ENCODE measurements at places on chromosomes 6 and 20.

- H3K27ac ChIP-seq: no peak overlapping the region
- no peak overlapping the region for H3K4me3 ChIP-seq
- no peaks in the 10 kb centered on the region for H3K36me3 ChIP-seq
- H3K4me1 ChIP-seq: no peaks in the 10 kb centered on the region
- DNase-seq: no peak
Observed at GRCh38 chr20:51831866-51832265, 29.5 kb upstream of the SALL4 start.

GRCh38 chr6:113219783-113220182, 637.4 kb upstream of the MARCKS start:
- H3K4me1 ChIP-seq: no peaks in the 10 kb centered on the region
- no peaks in the 10 kb centered on the region for H3K27me3 ChIP-seq
- H3K36me3 ChIP-seq: no peaks in the 10 kb centered on the region
- no peak for DNase-seq
- no peak overlapping the region for H3K4me3 ChIP-seq

- H3K4me3 ChIP-seq: no peak overlapping the region
- H3K27me3 ChIP-seq: no peaks in the 10 kb centered on the region
- H3K4me1 ChIP-seq: no peaks in the 10 kb centered on the region
- H3K36me3 ChIP-seq: no peaks in the 10 kb centered on the region
- H3K27ac ChIP-seq: no peak overlapping the region
Observed at GRCh38 chr20:15022921-15023320, 685.5 kb upstream of the FLRT3 start.

DNA sequence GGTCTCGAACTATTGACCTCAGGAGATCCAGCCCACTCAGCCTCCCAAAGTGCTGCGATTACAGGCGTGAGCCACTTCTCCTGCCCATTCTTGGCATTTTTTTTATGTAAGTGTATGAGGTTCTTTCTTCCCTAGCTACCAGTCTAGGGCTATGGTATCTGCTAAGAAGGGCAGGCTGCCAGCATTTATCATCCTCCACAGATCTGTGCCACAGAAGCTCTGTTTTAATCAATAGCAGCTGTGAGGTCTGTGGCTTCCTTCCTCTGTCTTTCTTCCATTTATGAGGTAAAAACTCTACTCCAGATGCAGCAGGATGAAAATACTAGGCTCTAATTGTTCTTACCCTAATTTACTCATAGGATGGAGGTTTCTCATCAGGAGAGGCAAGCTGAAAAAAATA, 1382.4 kb upstream of the ADGRB3 start:
- H3K4me3 ChIP-seq: no peak overlapping the region
- H3K27ac ChIP-seq: no peak overlapping the region
- H3K36me3 ChIP-seq: no peaks in the 10 kb centered on the region
- no peaks in the 10 kb centered on the region for H3K4me1 ChIP-seq
- no peaks in the 10 kb centered on the region for H3K27me3 ChIP-seq

DNA sequence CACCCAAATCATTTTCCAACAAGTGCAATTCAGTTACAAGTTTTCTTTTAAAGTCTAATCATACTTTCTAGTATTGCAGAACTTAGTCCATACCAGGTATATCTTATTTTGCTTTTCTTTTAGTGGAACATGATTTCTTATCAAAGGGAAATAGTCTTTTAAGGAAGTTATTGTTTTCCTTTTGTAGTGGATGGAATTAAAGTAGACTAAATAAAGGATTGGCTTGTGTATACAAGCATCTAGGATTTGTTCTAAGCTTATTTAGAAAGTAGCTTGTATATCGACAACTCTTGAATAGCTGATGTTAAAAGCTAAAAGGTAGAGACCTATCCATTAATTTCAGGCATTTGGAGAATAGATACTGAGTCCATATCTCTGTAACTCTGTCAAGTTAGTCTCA, 14.8 kb downstream of the DCBLD1 start:
- H3K27me3 ChIP-seq: no peaks in the 10 kb centered on the region
- DNase-seq: no peak
- peak overlapping the region; percentile 50 for H3K27ac ChIP-seq
- no peak overlapping the region for H3K4me3 ChIP-seq
- H3K36me3 ChIP-seq: no peaks in the 10 kb centered on the region
- H3K4me1 ChIP-seq: peaks cover 36% of the 10 kb centered on the region

GRCh38 chr6:14876778-14877613, 368.9 kb upstream of the JARID2 start:
- H3K4me3 ChIP-seq: no peak overlapping the region
- H3K27ac ChIP-seq: peak overlapping the region; percentile 70
- no peak for DNase-seq
- H3K4me1 ChIP-seq: peaks cover 37% of the 10 kb centered on the region
- no peaks in the 10 kb centered on the region for H3K36me3 ChIP-seq
- no peaks in the 10 kb centered on the region for H3K27me3 ChIP-seq

- peak overlapping the region; percentile 85 for H3K4me3 ChIP-seq
- peak overlapping the region; percentile 47 for H3K27ac ChIP-seq
- DNase-seq: no peak
- no peaks in the 10 kb centered on the region for H3K36me3 ChIP-seq
- no peaks in the 10 kb centered on the region for H3K27me3 ChIP-seq
Observed at GRCh38 chr6:107115695-107116327, 496 bp upstream of the BEND3 start.

- no peak overlapping the region for H3K27ac ChIP-seq
- H3K4me1 ChIP-seq: no peaks in the 10 kb centered on the region
- H3K4me3 ChIP-seq: no peak overlapping the region
- no peak for DNase-seq
- no peaks in the 10 kb centered on the region for H3K27me3 ChIP-seq
Observed at GRCh38 chr6:13233106-13233505, 95.2 kb downstream of the TBC1D7 start.

DNA sequence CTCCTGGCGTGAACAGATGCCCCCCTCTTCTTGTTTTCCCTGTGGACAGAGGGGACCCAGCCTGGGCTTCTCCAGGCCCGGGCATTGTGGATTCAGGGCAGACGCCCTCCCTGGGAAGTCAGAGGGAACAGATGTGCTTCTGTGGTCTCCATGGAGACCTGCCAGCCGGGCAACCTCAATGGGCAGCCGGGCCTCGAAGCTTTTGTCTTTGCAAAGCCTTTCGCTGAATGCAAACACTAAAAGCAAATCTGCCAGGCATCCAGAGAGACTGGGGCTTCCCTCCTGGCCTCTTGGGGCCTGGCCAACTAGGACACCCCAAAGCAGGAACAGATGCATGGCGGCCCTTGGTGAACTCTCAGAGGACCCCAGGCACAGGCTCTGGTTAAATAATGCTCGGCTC, 370.0 kb upstream of the SULF2 start:
- no peaks in the 10 kb centered on the region for H3K4me1 ChIP-seq
- no peak overlapping the region for H3K4me3 ChIP-seq
- no peaks in the 10 kb centered on the region for H3K36me3 ChIP-seq
- no peaks in the 10 kb centered on the region for H3K27me3 ChIP-seq

DNA sequence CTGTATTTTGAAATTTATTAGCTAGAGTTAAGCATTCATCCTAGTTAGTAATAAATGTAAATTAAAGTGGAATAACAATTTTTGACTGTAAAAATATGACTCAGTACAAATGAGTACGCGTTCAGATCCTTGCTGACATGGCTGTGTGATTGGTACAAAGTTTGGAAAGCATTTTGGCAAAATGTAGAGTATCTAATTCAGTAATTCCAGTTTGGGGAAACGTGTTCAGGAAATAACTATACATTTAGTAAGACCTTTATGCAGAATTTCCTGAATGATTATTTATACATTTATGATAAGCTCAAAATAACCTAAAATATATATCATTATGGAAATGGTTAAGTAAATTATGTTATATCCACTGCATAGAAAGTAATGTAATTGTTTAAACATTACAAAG, 8.0 kb downstream of the VTA1 start:
- no peak overlapping the region for H3K27ac ChIP-seq
- no peaks in the 10 kb centered on the region for H3K36me3 ChIP-seq
- no peaks in the 10 kb centered on the region for H3K4me1 ChIP-seq

- no peak overlapping the region for H3K4me3 ChIP-seq
- H3K4me1 ChIP-seq: no peaks in the 10 kb centered on the region
- H3K27ac ChIP-seq: no peak overlapping the region
Observed at GRCh38 chr6:155041741-155042279, 46.7 kb downstream of the TIAM2 start.

DNA sequence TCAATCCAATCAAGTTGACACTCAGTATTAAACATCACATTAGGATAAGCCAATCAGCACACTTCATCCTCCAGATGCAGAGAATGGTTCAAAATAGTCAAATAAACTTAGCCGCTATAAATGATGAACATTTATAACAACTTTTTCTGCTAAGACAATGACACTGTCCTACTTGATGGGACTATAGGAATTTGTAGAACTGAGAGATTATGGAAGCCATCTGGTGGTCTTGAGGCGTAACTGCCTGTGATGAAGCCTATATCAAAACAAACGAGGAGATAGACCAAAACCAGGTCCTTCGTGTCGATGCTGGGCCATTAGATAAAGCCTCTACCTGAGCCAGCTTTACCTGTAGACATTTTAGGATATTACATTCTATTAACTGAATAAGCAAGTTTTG, 631.1 kb downstream of the COL12A1 start:
- no peaks in the 10 kb centered on the region for H3K27me3 ChIP-seq
- no peak overlapping the region for H3K4me3 ChIP-seq
- no peaks in the 10 kb centered on the region for H3K36me3 ChIP-seq
- no peaks in the 10 kb centered on the region for H3K4me1 ChIP-seq
- H3K27ac ChIP-seq: no peak overlapping the region
- no peak for DNase-seq

DNA sequence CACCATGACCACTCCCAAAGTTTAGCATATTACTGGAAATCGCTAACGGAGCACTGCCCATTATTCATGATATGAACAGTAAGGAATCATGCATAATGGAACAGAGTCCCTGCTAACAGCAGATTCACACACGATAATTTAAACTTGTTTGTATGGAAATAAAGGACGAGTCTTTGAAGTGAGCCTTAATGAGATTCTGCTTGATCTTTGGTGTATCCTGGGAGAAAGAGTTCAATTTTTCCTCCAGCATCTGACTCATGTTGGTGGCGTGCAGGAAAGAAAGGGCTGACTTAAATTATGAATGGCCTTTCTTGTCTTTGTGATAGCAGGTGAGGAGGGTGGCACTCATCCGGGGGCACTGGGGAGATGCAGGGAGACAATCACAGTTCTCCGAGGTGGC, 194.6 kb downstream of the ZNF217 start:
- no peak overlapping the region for H3K4me3 ChIP-seq
- DNase-seq: no peak
- no peaks in the 10 kb centered on the region for H3K4me1 ChIP-seq
- no peaks in the 10 kb centered on the region for H3K27me3 ChIP-seq
- H3K36me3 ChIP-seq: no peaks in the 10 kb centered on the region

DNA sequence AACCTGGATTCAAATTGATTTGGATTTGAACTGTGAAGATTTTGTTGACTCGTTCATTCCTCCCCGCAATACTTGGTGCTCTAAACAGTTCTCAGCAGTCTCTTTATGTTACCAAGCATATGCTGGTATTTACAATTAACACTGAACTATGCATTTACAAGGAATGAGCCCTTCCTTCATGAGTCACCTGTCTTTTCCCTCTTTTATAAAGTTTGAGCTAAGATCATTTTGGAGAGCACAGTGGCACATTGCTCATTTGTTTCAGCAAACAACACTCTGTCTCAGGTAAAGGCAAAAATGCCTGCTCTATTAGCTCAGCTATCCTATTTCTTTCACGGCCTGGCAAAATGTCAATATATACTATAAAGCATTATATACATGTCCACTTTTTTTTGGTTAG, 285.4 kb downstream of the PHACTR1 start:
- peaks cover 3% of the 10 kb centered on the region for H3K27me3 ChIP-seq
- no peaks in the 10 kb centered on the region for H3K4me1 ChIP-seq
- DNase-seq: no peak
- no peak overlapping the region for H3K4me3 ChIP-seq
- H3K36me3 ChIP-seq: no peaks in the 10 kb centered on the region

- no peaks in the 10 kb centered on the region for H3K4me1 ChIP-seq
- peak overlapping the region; percentile 8 for H3K27ac ChIP-seq
- DNase-seq: no peak
- H3K4me3 ChIP-seq: no peak overlapping the region
Observed at GRCh38 chr20:22807045-22807444, 222.7 kb upstream of the FOXA2 start.

DNA sequence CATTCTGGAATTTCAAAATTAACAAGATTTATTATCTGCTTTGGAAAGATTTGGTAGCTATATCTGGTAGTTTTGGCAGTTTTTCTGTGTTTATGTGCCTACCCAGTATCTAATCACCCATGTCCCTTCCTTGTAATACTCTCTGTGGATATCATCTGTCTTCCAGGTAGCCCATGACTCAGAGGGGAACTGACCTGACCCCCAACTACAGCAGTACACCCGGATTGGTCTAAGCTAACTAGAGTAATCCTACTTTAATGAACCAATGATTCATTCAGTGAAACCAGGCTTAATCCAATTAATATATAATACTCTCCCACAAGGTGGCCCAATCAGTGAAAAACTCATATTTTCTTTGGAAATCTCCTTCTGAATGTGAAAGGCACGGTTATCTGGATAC, 295.3 kb upstream of the SULF2 start:
- H3K27ac ChIP-seq: no peak overlapping the region
- peaks cover 26% of the 10 kb centered on the region for H3K27me3 ChIP-seq
- H3K4me3 ChIP-seq: no peak overlapping the region

DNA sequence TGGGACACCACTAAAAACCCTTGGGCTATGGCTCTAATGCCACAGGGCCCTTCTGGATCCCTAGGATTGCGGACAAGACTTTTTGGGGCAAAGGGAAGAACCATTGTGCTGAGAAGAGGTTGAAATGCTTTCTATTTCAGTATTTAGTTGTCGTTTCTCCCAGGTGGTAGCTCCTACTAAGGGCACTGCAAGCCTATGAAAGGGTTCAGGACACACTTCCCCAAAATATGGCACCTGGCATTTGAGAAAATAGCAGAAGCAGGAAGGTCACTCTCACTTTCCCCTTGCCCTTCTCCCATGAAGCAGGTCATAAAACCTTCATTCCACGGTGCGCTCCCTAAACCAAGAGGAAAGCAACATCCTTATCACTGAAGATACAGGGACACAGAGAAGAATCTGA, 125.4 kb upstream of the GPR6 start:
- DNase-seq: no peak
- H3K27me3 ChIP-seq: no peaks in the 10 kb centered on the region
- H3K4me3 ChIP-seq: no peak overlapping the region

GRCh38 chr20:9214685-9215084, 145.8 kb downstream of the PLCB4 start:
- H3K36me3 ChIP-seq: no peaks in the 10 kb centered on the region
- DNase-seq: no peak
- no peaks in the 10 kb centered on the region for H3K27me3 ChIP-seq
- peaks cover 15% of the 10 kb centered on the region for H3K4me1 ChIP-seq
- peak overlapping the region; percentile 44 for H3K27ac ChIP-seq

GRCh38 chr6:26501482-26501986, 1.4 kb downstream of the BTN1A1 start:
- no peak overlapping the region for H3K27ac ChIP-seq
- no peaks in the 10 kb centered on the region for H3K36me3 ChIP-seq
- DNase-seq: no peak
- H3K4me1 ChIP-seq: peaks cover 11% of the 10 kb centered on the region
- peak overlapping the region; percentile 38 for H3K4me3 ChIP-seq

GRCh38 chr6:1554141-1554475, 55.6 kb upstream of the FOXC1 start:
- H3K27me3 ChIP-seq: no peaks in the 10 kb centered on the region
- no peak overlapping the region for H3K4me3 ChIP-seq
- no peak for DNase-seq

Data from esophagus squamous epithelium (tissue), 5 donors.